GM13977 (cell line): ENCODE measurements at places on chromosomes 3 and 15.

DNA sequence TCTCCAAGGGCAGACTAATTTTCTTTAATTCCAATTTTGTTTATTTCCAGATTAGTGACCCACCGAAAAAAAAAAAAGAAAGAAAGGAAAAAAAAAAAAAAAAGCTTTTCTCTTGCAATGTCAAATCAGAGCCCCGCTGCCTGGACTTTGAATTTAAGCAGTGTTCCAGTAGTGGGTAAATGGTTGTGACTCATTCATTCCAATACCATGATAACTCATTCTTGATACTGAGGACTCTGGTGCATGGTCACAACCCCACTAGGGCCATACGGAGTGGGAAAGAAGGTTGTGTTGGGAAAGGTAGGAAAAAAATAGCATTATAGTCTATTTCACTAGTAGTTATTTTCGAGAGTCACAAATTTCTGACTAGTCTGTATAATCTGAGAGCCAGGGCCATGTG lies 59.1 kb upstream of the COL8A1 start:
- DNase-seq = no peak

GRCh38 chr3:189621948-189622603 lies 9.1 kb upstream of the TP63 start:
- no peak for DNase-seq

GRCh38 chr3:46926871-46927717 lies 49.5 kb downstream of the CCDC12 start:
- DNase-seq = peak; percentile 86

- DNase-seq = no peak
These were observed 26.4 kb upstream of the HERC1 start for GRCh38 chr15:63860155-63860554.

DNA sequence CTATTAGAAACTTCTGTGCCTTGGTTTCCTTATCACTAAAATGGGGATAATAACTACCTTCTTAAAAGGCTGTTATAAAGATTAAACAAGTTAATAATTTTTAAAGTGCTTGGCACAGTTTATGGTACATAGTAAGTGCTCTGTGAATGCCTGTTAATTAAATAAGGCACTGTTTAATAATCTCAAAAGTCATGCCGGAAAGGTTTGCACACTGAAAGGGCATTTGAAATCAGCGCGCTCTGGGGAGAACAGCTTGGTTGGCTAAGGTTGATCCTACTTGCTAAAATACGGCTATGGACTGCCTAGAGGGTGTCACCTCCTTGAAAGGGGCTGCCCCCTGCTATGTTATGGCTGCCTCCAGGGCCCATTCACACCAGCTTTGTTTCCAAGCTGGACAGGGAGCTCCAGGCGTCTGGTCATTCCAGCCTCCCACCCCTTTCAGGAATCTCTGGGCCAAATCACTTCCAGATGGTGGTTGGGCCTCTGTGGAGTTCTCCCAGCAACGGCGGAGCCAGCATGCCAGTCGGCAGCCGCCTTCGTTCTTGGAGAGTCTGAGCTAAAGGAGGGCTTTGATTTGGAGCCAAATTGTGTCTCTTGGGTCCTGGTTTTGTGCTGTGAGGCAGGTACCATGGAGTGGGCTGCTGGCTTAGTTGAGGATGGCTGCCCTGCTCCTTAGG lies 5.9 kb downstream of the FLNB start:
- DNase-seq = no peak

GRCh38 chr3:78090382-78090781 lies 1050.5 kb downstream of the ROBO2 start:
- no peak for DNase-seq

DNA sequence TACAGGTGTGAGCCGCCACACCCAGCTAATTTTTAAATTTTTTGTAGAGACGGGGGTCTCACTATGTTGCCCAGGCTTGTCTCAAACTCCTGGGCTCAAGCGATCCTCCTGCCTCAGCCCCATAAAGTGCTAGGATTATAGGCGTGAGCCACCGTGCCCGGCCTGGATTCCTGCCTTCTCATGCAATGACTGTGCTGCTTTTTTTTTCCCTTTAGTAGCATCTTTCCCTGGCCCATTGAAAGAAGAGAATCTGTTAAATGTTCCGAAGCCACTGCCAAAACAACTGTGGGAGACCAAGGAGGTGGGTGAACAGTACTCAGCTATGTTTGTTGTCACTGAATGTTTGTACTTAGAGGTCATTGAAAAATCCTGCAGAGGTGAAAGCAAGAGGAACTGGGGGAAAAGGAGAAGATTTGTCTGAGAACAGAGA lies 88.0 kb downstream of the CRTC3 start:
- DNase-seq = no peak

DNA sequence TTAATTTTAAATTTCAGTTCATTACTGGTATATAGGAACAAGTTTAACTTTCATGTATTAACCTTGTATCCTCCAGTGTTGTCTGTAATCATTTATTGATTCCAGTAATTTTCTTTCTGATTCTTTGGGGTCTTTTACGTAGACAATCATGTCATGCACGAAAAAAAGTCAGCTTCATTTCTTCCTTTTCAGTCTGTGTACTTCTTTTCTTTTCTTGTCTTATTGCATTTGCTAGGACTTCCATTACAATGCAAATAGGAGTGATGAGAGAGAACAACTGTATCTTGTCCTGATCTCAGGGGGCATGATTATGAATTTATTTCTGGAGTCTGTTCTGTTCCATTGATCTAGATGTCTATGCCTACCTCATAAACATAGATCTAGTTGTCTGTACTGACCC lies 56.5 kb downstream of the STT3B start:
- no peak for DNase-seq

- DNase-seq = peak; percentile 70
These were observed 84.4 kb downstream of the SEMA5B start for GRCh38 chr3:122942937-122943827.

GRCh38 chr15:69341356-69341755 lies 42.6 kb downstream of the PAQR5 start:
- no peak for DNase-seq

- peak; percentile 99 for DNase-seq
These were observed at the start of gene ABTB1 for GRCh38 chr3:127672429-127673190. TSS of gene ABTB1 (plus strand) at chr3:127672952. CDS start at chr3:127673026, 74 bp downstream.

- DNase-seq = no peak
These were observed 13.7 kb upstream of the GRIP2 start for GRCh38 chr3:14553871-14554270.

DNA sequence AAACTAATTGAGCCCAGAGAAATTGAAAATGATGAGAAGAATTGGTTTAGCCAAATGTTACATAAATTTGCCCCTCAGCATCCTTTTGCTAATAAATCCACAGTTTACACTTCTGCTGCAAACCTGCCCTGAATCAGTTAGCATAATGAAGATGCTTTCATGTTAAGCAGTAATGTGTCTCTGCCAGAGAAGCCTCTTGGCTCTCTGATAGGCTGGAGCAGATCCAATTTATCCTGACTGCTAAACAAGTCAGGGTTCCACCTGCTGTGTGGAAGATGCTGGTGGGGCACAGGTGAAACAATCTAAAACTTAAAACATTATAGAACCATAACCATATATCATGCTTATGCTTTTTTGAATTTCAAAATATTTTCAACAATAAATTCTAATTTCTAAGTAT lies 946.8 kb downstream of the OTOL1 start:
- no peak for DNase-seq

DNA sequence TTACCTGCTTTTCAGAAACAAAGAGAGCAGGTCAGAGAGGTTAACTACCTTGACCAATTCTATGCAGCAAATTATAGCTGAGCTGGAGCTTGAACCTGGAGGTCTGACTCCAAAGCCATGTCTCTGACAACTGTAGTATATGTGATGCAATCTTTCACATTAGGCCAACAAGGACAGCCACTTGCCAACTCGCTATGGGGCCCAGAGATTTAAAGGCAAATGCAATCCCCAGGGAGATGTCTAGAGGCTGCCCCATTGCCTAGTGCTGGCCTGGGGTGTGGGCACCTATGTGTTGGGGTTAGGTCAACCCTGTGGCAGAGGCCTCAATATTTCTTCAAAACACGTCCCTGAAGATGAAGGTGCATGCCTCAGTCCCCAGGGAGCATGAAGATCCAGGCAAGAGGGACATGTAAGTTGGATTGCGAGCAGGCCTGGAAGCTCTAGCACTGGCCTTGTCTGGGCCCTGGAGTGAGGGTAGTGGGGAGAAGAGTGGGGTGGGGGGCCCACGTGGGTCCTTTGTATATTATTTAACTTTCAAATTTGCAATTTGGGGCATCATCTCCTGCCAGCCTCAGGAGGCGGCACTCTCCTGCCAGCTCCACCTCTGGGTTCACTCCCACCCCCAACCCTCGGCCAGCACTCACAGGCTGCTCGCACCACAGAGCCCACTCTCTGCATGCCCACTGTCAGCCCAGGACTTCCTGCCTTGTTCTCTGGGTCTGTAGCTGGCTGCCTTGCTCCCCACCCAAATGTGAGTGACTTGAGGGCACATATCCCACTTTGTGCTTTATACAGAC lies 64.3 kb downstream of the SLC12A8 start:
- no peak for DNase-seq

DNA sequence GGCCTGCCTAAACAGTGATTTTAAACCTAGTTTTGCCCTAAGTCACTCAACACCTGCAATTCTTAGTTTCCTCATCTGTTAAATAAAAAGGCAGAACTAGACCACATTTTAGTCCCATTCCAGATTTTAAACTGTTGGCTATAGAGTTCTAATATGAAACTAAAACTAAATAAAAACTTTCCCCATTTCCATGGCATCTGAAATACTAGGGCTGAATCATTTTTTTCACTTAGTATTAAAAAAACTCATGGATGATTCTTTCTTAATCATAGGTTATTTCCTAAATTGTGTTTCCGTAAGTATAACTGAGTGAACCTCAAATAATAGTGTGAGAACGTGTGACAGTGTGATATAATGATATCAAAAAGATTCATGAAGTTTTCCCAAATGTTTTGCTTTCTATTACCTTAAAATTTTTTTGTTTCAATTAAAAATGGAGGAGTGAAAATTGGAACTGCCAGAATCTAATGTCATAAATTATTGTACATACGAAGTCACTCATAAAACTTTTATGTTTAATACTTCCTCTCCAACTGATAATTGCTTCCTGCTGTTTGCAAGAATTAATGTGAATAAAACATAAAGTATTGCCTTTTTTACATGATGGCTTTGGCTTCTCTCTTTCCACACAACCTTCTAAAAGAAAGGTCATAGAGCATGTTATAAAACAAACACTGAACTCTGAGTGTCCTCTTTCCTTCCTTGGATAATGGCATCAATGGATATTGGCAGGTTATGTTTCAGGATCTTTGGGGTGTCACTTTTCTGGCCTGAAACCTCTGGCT lies 315.1 kb upstream of the MME start:
- DNase-seq = no peak
